Fibroblast of lung (primary cell): ENCODE measurements at places on chromosomes 11 and 22.
A peak's percentile ranks its signal among the peaks of the same experiment; 100 is the strongest.

- peaks cover 32% of the 10 kb centered on the region for H3K36me3 ChIP-seq
- no peak for DNase-seq
- no peak overlapping the region for H3K4me3 ChIP-seq
- H3K4me1 ChIP-seq = no peaks in the 10 kb centered on the region
- H3K27me3 ChIP-seq = no peaks in the 10 kb centered on the region
- no peak overlapping the region for H3K27ac ChIP-seq
Observed at GRCh38 chr22:23820748-23821211, 18.0 kb downstream of the DERL3 start.

DNA sequence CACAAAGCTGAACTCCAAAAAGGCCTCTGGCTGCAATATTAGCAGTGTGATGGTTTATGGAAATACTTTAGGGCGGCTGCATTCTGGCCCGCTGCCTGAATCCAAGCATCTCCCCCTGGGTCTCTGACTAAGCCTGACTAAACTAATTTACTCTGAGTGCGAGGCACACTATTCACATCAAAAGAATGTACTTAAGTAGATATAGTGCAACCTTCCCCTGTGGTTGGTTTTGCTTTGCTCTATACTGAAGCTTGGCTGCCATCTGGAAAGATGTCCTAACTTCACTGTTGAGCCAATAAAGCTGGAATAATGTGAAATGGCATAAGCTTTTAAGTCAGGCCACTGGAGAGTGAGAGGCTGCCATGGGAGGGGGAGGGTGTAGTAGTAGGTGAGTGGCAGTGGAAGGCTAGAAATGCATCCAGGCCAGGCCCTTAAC is 321.6 kb downstream of the AASDHPPT start:
- peak; percentile 100 for DNase-seq
- H3K4me3 ChIP-seq = no peak overlapping the region
- no peaks in the 10 kb centered on the region for H3K27me3 ChIP-seq
- H3K27ac ChIP-seq = peak overlapping the region; percentile 80
- peaks cover 18% of the 10 kb centered on the region for H3K4me1 ChIP-seq
- H3K36me3 ChIP-seq = no peaks in the 10 kb centered on the region

GRCh38 chr22:33853200-33854097 is 66.8 kb downstream of the LARGE1 start:
- DNase-seq = peak; percentile 81
- peaks cover 13% of the 10 kb centered on the region for H3K4me1 ChIP-seq
- no peaks in the 10 kb centered on the region for H3K36me3 ChIP-seq
- no peaks in the 10 kb centered on the region for H3K27me3 ChIP-seq

- H3K4me1 ChIP-seq = no peaks in the 10 kb centered on the region
- no peak overlapping the region for H3K27ac ChIP-seq
- no peak overlapping the region for H3K4me3 ChIP-seq
- DNase-seq = no peak
- H3K36me3 ChIP-seq = no peaks in the 10 kb centered on the region
Observed at GRCh38 chr22:47929646-47930185, 1167.3 kb downstream of the TBC1D22A start.

DNA sequence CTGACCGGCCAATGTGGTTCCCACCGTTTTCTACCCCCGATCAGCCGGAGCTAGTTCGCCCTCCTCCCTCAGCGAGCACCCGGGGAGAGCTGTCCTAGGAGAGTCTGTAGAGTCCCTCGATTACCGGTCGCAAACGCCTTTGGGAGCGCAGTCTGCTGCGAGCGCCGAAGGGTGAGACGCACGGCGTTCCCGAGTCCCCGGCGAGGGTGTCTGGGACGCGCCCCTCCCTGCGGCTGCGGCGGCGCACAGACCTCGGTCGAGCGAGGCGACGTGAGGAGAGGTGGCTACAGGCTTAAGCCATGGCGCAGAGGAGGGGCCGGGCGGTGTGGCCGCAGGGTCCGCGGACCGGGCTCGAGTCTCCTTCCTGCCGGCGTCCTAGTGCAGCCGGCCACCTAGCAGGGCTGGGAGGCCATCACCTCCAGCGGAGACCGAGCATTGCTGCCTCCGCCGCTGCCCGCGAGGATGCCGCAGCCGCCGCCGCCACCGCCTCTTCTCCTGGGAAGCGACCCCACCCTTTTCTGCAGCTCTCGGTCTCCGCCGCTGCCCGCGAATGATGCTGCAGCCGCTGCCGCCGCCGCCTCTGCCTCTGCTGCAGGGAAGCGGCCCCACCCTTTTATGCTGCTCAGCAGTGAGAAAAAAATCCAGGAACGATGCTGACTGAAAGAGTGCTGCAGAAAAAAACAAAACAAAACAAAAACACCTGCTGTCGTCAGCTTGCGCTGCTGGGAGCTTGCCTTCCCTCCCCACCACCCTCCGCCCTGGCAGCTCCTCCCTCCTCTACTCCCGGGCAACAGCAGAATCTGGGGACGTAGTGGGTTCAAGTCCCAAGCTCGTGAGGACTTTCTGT is at the start of gene MAP6:
MAP6 (minus strand) TSS at position 588 of the 847 bp plus-strand sequence. CDS start 669 bp downstream, outside the sequence.
- no peak within 1 kb of the TSS for H3K27ac ChIP-seq
- no peaks in the 10 kb centered on the region for H3K36me3 ChIP-seq
- peaks cover 40% of the 10 kb centered on the region for H3K27me3 ChIP-seq
- DNase-seq = peak; percentile 25
